ENCODE measurements at places on chromosomes 7 and 10.

GRCh38 chr7:73718438-73718881 is 1.0 kb downstream of the STX1A start:
- no peak for DNase-seq

DNA sequence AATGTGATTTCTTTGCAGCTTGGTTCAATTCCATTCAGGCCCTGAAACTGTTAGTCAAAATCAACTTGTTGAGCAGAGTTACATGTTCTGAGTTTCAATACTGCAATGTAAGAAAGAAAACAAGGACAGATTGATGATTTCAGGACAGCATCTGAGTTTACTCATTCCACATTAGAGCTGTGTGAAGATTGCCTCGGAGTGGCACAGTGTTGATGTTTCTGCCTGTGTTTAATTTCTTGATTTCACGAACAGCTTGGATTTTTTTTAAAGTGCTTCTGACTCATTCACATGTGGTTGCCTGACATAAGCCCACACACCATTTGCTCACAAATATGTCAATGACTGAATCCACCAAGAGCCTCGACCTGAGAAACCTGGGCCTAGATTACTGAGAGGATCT is 101.2 kb upstream of the PARD3 start:
- no peak for DNase-seq

- no peak for DNase-seq
Observed at GRCh38 chr10:11353006-11353896, 258.2 kb downstream of the USP6NL start.

GRCh38 chr10:18490755-18491154 is 160.6 kb downstream of the NSUN6 start:
- DNase-seq = no peak

- DNase-seq = no peak
Observed at GRCh38 chr7:99619571-99620130, 2.9 kb downstream of the ZSCAN25 start.

DNA sequence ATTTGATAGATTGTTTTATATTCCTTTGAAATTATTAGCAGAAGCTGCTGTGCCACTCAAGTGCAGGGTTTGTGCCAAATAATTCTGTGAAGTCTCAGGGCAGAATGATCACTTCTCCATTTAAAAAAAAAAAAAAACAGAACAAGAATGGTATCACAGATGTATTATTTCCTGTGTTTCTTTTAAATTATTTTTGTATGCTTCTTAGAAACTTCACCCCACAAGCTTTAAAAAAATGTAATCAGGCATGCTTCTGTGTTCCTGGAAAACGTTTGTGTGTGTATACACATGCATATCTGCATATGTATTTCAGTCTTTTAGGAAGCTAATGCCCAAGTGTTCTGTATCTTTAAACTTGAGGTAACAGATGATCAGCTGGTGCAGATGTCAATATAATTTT is 6.3 kb upstream of the CD36 start:
- no peak for DNase-seq

GRCh38 chr7:116902867-116903266 is 40.5 kb downstream of the CAPZA2 start:
- DNase-seq = no peak

DNA sequence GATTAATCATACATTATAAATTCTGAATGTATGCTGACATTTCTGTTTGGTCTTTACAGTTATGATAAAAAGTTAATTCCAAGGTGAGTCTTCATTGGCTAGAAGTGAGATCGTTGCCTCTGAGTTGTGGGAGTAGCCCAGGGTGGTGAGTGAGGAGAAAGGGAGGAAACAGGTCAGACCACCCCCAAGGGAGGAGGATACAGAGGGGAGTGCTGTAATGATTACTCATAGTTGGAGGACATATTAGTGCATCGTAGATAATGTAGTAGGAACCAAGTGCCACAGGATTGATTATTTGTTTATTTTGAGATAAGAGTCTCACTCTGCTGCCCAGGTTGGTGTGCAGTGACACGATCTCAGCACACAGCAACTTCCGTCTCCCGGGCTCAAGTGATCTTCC is 672.2 kb downstream of the INHBA start:
- DNase-seq = no peak

DNA sequence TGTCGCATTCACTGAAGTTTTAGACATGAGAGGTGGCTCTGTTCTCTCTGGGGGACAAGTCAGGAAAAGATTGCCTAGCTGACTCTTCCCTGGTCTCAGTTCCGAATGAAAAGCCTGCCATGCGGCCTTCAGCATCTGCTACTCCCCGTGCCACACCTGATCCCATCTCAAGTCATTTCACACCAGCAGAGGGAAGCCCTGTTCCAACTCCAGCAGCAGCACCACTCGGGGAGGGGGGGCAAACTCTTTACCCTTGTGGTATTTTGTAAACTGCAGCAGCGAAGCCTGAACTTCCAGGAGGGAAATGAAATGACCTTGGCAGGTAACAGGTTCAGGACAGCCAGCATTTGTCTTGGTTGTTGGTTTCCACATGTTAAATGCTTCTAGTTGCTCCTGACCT is 13.8 kb downstream of the LRRC4 start:
- no peak for DNase-seq

DNA sequence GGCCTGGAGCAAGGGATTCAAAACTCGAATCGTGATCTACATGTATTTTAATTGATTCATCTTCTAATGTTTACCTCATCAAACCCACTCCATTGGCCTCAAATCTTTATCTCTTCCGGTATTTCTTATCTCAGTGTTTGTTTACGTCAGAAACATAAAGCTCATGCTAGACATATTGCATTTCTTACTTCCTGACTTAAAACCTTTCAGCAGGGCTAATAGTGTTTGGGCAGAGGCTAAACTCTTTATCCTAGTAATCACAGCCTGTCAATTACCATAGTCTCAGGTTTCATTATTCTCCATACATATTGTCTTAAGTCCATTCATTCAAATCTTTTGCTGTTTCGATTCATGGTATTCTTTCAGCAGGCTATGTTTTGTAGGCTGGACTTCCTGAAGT is 81.3 kb upstream of the AGR3 start:
- no peak for DNase-seq

DNA sequence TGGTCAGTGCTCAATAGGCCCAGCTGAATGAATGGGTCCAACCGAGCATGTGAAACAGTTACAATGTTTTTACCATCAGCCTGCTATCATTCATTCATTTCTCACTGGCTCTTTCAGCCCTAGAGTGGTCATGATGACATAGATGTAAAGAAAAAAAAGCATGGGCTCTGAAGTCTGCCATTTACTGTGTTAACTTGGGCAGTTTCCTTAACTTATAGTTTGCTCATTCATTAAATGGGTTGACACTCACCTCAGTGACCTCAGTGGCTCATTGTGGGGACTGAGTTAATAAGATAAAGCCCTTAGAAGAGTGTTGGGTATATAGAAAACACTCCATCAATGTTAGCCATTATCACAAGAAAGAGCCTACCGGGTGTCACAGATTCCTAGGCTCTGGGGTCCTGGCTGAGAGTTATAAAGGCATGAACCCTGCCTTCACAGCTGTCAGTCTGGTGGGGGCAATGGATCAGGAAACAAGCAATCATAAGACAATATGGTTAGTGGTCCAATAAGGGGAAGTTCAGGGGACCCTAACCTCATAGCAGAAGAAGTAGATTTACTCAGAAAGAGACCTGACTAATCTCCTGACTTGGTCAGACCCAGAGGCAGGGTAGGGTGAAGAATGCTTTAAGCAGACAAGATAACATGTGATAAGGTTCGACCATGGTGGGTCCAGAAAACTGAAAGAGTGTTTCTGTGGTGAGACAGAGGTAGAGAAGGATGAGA is 29.7 kb upstream of the GPAM start:
- no peak for DNase-seq

DNA sequence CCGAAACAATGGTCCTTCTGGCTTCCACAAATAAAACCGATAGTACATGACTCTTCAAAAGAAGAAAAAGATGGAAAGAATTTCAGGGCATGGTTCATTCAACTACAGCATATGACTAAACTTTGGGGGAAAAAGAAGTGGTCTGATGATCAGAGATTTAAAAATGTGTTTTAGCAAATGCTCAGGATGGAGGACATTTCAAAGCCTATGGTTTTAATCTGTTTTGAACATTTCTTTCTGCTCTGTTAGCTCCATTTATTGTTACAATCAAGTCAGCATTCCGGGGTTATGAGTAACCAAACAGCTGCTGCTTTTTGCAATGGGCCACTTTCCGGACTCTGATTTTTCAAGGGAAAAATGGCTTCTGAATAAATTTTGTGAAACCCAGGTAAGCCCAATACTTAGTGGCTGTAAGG is 142.4 kb downstream of the CUBN start:
- DNase-seq = no peak

DNA sequence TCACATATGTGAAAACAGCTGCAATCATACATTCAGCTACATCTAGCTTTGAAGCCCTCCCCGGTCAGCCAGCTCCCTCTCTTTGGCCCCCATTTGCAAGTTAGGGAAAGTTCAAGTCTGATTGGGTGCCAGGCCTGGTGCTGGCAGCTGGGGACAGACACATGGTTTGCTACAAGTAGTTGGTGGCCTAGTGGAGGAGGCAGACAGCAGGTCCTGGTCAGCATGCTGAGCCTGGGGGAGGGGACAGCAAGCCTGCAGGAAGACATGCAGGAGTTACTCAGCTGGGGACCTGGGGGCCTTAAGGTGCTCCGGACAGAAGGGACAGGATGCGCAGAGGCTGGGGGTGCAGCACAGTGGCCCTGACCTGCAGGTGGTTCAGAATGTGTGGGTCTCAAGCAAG is 956.9 kb upstream of the ZNF722 start:
- no peak for DNase-seq

GRCh38 chr7:87968021-87968420 is 34.0 kb downstream of the ADAM22 start:
- DNase-seq = no peak

- DNase-seq = no peak
Observed at GRCh38 chr7:30915005-30915601, 3.5 kb downstream of the AQP1 start.

GRCh38 chr10:80459047-80459865 is 5.1 kb downstream of the TSPAN14 start:
- no peak for DNase-seq

GRCh38 chr10:75205908-75206307 is 4.7 kb upstream of the VDAC2 start:
- no peak for DNase-seq

DNA sequence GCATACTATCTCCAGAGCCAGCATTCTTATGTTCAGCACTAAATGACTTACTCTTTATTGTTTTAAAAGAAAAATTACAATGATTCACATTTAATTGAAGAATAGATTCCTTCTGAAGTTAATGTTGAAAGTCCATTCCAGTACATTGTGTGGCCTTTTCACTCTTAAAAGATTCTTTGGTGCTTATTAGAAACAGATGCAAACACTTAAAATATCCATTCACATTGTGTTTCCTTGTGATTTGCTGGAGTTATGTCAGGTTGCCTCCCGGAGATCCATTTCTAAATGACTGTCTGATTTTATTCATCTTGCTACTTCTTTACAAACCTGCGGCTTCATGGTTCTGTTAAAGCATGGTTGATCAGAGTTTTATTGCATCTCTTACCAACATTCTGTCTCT is 152.8 kb downstream of the FOXP2 start:
- DNase-seq = no peak

DNA sequence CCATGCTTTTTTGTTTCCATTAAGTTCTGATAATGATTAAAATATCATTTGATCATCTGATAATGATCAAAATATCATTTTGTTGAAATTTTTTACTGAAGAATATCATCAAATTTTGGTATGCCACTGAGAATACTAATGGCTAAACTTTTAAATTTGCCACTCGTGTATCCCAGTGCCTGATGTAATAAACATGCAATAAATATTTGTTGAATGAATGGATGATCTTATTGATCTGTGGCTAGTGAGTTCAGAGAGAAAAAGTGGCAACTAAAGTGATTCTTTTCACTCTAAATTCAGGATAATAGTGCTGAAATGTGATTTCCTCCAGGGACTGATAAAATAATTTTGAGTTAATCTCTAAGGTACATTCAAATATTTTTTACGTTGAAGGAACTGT is 159.3 kb upstream of the WNT16 start:
- no peak for DNase-seq

GRCh38 chr10:51896849-51897248 is 197.5 kb upstream of the CSTF2T start:
- DNase-seq = no peak

DNA sequence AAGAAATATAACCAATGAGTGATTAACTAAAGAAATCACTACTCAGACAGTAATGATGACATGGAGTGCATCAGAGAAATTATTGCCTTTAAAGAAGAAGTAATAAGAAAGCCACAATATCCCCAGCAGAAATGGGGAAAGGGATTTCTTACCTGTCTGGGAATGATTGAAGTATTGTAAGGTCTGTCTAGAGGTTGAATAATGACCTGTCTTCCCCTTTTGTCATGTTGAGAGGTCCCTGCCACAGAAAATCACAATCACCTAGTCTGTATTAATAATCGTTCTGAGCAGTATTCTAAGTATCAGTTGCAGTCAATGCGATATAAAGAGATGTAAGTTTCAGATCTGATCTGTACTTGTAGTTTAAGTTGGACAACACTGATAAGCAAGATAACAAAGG is 349.1 kb upstream of the TPK1 start:
- DNase-seq = no peak

GRCh38 chr10:50614444-50615137 is 9.2 kb downstream of the SGMS1 start:
- peak; percentile 53 for DNase-seq

DNA sequence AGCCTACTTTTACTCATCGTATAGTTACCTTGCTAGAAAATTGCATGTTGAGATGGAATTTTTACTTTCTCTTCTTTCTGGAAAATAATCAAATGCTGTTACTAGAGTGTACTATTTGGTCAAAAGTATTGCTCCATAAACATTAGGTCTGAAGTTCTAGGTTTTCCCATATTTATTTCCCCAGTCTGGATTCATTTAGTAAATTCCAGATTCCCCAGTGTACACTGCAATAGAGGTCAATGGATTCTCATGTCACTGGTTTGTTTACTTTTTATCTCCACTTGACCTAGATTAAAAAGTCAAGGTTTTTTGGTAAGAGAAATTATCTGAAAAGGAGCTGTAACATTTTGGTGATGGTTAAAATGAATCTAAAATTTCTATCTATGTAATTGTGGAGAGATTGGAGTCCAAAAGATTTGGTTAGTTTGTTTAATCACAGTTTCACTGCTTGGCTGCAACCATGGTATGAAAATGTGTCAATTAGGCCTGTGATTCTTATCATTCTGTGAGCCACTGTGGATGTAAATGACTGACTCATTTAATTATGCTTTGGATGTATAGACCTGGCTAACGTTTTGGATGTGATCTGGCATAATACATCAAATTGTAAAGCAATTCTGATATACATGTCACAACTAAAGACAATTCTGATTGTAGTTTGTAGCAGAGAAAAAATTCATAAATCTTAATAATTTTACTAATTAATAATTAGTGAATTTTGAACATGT is 32.7 kb upstream of the STEAP4 start:
- DNase-seq = no peak

DNA sequence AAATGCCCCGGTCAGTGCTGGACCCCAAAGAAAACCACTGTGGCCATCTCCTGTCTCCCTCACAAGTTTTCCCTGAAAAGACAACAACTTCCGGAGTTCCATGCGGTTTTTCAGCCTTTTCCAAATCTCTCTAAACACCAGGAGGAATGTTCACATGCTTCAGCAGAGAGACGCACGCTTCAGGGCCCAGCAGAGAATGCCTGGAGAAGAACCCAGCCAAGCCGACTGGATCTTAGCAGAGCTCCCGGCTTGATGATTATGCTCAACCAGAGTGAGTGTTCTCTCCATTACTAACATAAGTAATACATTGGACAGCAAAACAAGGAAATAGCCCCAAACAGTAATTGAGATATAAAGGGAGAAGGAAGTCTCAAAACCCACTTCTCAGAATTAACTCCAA is 17.9 kb downstream of the PRKCQ start:
- DNase-seq = no peak

GRCh38 chr7:97145068-97145467 is 27.6 kb downstream of the SDHAF3 start:
- no peak for DNase-seq

Data from H7 (cell line).